ENCODE measurements at places on chromosomes 1 and 21.

DNA sequence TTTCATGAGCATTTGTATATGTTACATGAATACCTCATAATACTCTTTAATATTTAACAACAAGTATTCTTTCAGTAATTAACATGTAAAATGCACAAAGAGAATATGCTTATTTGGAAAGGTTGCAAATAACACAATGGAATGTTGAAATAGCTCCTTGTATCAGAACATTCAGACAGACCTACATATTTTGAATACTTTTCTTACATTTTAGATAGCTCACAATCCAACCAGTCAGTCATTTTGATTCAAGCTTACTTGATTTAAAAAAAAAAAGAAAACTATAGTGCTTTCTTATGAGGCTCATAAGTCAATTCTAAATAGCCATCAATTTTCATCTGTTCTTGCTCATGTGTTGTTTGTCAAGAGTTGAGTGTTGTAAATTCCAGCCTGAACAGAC is 518.8 kb downstream of the ADGRL2 start:
- DNase-seq: no peak

GRCh38 chr1:228350179-228350742 is 56.4 kb downstream of the TRIM11 start:
- DNase-seq: no peak

- no peak for DNase-seq
Measured at GRCh38 chr1:161771161-161771560, 5.0 kb downstream of the ATF6 start.

- DNase-seq: no peak
Measured at GRCh38 chr1:237932816-237933215, 42.1 kb upstream of the ZP4 start.

GRCh38 chr1:207019661-207020060 is 12.9 kb downstream of the C1orf116 start:
- DNase-seq: no peak

GRCh38 chr1:6523566-6523965 is 30.7 kb downstream of the NOL9 start:
- DNase-seq: peak; percentile 59

GRCh38 chr21:42571391-42572150 is 57.9 kb downstream of the SLC37A1 start:
- no peak for DNase-seq

GRCh38 chr1:56952501-56952900 is 13.3 kb downstream of the C8B start:
- DNase-seq: no peak

- peak; percentile 17 for DNase-seq
Measured at GRCh38 chr21:17610911-17611310, 1.8 kb downstream of the BTG3 start.

- DNase-seq: no peak
Measured at GRCh38 chr21:32712641-32713040, 15.2 kb downstream of the SYNJ1 start.

- no peak for DNase-seq
Measured at GRCh38 chr1:186903374-186904136, 74.8 kb downstream of the PLA2G4A start.

DNA sequence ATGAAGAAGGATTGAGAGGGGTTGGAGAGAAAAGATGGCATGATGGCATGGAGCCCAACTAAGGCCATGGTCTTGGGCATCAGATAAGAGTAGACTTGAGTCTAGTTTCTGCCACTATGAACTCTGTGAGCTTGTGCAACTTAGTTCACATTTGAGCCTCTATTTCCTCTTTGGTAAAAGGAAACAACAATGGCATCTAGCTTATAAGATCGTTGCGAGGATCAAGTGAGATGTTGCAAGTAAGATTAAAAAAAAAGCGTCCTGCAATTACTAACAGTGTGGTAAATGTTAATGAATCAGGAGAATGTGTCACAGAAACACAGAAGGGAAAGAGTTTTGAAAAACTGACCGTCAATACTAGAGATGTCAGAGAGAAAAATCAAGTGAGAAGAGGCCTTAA is 202.9 kb upstream of the FGGY start:
- no peak for DNase-seq

DNA sequence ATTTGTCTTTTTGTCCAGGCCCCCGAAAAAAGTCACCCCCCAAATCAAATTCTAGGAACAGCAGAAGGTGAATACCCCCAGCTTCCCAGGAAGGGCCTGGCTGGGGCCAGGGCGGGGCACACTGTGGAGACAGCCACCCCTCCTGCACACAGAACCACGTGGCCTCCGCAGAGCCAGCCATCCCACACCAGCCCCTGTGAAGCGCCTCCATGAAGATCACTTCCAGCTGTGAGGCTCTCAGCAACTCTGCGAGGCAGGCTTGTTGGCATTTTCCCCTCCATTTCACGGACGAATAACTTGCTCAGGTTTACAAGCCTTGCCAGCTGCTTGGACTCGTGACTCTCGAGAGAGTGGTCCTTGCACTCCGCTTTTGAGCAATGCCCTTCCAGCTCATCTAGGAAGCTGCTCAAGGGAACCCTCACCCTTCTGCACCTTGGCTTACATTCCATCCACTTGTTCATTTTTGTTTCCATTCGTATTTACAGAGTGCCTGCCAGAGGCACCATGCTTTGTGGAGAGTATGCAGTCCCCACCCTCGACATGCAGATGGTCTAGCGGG is 48.2 kb downstream of the SYT6 start:
- no peak for DNase-seq

GRCh38 chr1:198607714-198608113 is 31.1 kb upstream of the PTPRC start:
- DNase-seq: no peak

DNA sequence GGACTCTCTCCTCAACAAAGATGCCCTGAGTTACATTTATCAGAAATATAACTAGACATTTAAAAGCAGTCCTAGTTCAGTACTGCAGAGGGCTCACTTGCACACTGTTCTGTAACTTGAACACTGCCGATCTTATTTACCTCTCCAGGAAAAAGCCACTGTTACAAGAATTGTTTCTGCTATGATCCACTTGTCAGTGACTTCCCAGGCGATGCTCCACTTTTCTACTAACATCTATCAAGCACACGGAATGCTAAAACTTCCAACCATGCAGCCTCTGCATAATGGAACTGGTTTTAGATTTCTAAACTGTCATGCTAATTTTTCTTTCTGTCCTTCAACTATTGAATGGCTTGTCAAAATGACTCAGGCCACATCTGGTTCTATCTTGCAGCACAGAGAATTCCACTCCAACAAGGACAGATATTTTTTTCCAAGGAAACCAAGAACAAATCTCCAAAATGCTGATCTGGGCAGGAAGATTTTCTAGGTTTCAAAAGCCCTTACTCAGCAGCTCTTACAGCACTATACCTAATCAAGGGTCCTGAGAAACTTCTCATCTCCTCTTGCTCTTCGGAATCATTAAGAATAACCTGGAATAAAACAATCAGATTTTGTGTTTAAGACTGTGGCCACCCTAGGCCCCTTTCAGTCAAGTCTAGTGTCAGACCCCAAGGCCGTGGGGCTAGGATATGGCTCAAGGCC is 9.9 kb downstream of the SEC16B start:
- DNase-seq: peak; percentile 54

- no peak for DNase-seq
Measured at GRCh38 chr1:41355356-41355755, 5.9 kb upstream of the FOXO6 start.

GRCh38 chr1:109371341-109371739 is 26.4 kb downstream of the SORT1 start:
- no peak for DNase-seq

GRCh38 chr21:42317341-42317741 is 2.1 kb upstream of the TFF3 start:
- DNase-seq: no peak

GRCh38 chr1:1137256-1138045 is 21.6 kb upstream of the C1orf159 start:
- DNase-seq: no peak

DNA sequence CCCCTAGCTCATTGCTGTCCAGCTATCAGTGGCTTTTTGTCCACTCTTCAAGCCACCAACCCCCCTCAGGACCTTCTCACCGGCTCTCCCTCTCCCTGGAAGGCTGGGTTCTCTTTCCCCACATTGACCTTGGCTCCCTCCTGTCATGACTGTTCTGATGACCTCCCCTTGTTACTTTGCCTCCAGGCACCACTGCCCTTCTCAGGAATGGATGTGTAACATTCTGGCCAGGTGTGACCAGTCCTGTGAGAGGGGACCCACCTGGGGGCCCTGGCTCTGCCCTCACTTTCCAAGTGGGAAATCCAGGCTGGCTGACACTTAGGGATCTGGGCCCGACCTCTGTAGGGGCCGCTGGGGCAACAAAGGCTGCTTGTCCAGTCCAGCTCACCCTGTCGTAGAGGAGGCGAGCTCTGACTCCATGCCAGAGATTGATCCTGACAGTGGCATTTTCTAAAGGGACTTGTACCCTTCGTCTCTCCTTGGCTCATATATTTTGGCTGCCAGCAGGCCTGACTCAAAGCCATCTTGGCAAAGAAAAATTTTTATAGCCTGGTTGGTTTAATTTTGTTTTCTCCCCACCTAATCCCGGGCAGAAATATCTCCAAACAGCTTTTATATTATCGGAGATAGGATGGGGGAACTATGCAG is 37.9 kb upstream of the USP24 start:
- DNase-seq: no peak

DNA sequence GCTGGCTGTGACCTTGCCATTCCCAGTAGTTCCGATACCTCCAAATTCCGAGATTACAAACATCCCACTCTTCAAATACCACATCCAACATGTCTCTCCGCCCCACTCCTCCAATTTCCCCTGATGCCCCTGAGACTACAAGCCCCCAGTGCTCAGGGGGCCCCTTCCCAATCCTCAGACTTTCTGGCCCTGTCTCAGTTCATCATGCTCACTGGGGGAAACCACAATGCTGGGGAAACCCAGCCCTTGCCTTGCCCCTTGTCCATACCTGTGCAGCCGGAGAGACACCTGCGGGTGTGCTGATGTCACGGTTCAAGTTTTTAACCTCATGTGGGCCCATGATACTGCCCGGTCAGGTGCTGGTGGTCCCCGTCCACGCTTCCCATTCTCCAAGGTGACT is 226.6 kb downstream of the CAMTA1 start:
- no peak for DNase-seq

DNA sequence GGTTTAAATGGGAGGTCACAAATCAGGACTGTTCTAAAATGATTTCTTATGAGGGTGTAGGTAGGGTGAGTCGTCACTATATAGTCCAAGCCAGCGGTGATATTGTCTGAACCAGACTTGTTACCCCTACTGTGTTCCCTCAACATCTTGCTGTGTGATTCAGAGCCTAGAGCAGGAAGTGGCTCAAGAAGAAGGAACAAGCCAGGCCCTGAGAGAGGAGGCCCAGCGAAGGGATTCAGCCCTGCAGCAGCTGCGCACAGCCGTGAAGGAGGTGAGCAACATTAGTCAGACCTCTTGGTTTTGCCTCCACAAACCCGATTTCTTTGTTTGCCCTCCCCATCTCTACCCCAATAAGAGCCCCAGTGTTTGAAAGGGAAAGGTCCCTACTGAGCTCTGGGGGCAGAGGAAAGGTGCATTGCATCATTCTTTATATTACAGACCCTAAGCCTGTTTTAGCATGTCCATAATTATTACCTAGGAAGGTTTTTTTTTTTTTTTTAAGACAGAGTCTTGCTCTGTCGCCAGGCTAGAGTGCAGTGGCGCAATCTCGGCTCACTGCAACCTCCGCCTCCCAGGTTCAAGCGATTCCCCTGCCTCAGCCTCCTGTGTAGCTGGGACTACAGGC is 5.0 kb upstream of the SH3BGRL3 start:
- DNase-seq: no peak

DNA sequence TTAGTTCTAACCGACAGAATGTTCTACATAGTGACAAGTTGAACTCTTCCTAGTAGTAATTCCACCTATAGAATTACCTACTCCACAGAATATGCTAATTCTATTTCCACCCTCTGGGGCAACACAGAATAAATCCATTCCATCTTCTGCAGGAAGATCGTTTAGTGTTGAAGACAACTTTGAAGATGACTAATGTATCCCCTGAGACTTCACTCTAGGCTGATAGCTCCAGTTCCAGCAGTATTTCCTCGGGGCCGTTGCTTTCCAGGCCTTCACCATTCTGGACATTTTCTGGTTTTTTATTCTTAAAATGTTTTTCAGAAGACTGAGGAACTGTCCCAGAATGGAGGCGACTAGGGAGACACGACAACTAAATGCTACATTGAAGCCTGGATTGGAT is 61.0 kb upstream of the CSF1 start:
- DNase-seq: no peak

DNA sequence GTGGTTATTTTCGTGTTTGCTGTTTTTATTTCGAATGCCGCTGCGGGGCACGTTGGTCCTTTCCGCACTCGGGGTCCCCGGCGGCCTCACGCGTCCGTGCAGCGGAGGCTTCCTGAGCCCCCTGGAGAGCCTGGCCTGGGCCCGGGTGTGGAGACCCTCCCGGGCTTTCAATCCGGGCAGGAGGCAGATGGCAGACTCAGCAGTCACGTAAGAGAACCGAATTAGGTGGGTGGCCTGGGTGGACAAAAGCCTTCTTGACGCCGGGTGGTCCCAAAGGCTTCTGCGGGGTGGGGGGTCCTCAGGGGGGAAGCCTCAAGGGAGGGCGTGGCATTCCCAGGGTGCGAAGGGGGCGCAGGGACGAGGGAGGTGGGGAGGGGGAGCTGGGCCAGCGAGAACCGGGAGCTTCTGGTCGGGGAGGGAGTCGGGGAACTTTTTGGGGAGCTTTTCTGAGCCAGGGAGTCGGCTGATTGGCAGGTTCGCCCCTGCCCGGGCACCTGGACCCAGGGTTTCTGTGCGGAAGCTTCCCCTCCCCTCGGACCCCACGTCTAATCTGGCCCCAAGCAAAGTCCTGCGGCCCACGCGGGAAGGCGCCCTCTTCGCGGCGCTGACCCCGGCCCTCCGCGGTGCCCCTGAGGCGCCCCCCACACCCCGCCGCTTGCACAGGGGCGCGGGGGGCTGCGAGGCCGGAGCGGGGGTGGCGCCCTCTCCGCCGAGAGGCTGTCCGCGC is 1.3 kb upstream of the HES4 start:
- peak; percentile 54 for DNase-seq

GRCh38 chr1:224745394-224745793 is 129.3 kb downstream of the CNIH3 start:
- DNase-seq: no peak

DNA sequence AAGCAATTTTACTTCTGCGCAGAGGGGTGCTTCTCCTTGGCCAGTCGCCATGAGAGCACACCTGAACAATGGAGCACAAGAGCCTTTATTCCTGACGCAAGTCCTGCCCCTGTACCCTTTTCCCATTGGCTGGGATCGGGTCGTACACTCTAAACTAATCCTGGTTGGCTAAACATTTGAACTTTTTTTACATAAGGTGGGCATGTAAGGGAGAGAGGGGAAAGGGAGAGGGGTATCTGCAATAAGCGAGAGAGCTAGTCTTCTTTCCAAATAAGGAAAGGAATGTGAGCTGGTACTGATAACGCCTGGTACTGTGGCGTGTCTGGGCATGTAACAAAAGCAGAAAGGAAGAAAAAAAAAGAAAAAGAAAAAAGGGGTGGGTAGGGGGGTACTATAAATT is 21.8 kb downstream of the MFSD2A start:
- no peak for DNase-seq

GRCh38 chr1:5637171-5637570 is 355.1 kb downstream of the NPHP4 start:
- peak; percentile 40 for DNase-seq

All from RKO (cell line).